ENCODE measurements at places on chromosomes 5 and 9.

DNA sequence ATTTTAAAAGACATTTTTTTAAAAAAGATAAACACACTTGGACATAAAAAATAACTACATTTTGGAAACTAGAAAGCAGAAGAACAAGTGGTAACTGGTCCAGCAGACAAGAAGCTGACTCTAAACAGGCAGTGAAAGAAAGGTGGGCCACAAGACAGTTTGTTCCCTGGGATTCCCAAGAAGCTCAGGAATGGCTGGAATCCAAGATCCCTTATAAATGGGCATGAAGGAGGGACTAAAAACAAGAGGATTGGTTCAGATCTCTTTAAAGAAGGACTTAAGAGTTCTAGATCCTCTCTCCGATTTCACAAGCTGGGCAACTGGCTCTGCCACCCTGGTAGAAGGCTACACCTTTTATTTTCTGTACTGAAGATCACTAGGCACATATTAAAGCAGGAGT, 102.8 kb downstream of the ARL15 start:
- DNase-seq: no peak

GRCh38 chr5:94627191-94627590, 8.7 kb downstream of the SLF1 start:
- no peak for DNase-seq

DNA sequence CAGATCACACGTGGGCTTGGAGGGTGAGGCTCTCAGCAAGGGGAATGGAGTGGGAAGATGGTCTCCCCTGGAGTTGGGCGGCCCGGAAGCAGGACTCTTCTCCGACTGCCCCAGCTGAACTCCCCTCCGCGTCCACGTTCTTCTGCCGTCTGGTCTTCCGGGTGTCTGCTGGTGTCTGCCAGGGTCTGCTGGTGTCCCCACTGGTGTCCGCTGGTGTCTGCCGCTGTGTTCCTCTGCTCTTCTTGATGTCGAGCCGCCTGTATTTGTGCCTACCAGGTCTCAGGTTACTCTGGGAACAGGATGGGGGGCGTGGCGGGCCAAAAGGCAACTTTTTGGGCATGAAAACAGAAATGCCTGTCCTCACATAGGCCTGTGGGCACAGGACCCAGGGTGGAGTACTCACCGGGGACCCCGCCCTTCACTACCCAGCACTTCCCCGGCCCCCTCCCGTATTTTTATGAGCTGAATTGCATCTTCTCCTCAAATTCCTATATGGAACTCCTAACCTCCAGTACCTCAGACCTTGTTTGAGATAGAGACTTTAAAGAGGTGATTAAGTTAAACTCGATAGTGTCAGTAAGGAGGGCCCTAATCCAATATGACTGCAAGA, 675.4 kb downstream of the SEMA5A start:
- no peak for DNase-seq

- no peak for DNase-seq
Measured at GRCh38 chr9:110316261-110317075, 21.2 kb downstream of the TXNDC8 start.

All from liver (tissue), 10 donors.